ENCODE measurements at places on chromosomes 5 and 9.
A peak's percentile ranks its signal among the peaks of the same experiment; 100 is the strongest.

DNA sequence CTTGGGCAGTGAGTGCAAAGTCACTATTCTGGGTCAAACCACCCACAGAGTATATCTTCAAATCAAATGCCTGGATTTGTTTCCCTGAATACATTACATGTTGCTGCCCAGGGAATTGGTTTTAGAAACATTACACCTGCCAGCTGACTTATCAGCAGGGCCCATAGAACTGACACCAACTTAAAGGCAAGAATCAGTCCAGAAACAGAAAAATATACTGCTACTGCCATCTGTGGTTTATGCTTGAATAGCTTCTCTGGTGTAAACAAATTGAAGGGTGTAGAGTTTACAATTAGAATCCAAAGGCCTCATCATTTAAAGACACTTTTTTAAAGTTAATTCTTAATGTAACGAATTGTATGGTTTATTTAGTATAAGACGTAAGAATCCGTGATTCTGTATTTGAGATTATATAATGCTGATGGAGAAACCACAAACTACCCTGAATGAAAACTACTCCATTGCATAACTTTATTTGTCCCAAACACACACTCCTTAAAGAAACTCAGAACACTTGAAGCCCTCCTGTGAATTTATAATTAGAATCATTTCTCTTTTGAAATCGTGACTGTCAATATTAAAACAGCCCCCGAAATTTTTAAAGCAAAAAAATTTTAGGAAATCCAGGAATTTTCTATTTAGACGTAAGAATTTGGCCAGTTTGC is 6.2 kb downstream of the NR6A1 start:
- no peak for DNase-seq

DNA sequence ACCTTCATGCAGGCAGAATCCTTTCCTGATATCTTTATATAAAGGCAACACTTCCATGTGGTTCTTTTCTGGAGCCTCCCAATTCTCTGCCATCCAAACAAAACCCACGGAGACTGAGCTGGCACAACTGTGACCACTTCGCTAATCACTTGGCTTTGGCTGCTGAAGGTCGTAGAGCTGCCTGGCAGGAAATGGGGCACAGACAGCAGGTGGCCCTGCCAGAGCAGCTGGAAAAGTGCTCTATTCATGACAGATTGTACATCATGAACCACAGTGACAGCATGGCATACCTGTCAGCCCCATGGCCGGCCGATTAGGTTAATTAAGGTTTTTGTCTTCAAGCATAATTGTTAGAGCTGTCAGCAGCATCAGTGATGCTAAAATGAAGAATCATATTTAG is 141.9 kb upstream of the ANKRD55 start:
- no peak for DNase-seq

GRCh38 chr5:169945831-169946261 is 34.4 kb downstream of the INSYN2B start:
- no peak for DNase-seq

GRCh38 chr9:138114501-138115245 is 237.1 kb downstream of the CACNA1B start:
- no peak for DNase-seq

DNA sequence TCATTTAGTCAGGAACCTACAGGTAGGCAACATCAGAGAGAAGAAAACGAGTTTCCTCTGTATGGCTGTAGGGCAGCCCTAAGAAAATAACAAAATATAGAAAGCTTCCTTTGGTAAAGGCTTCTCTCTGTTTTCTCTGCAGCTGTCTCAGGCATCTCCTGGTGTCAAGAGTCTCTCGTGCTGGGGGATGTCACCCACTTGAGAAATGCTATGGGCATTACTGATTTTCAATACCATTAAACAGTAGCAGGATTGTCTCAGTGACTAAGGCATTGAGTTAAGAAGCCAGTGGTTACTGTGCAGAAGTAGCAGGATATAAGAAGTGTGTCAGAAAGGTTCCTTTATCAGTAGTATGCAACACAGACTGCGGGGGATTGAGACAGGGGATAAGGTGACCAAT is 32.4 kb downstream of the LIFR start:
- DNase-seq: no peak

DNA sequence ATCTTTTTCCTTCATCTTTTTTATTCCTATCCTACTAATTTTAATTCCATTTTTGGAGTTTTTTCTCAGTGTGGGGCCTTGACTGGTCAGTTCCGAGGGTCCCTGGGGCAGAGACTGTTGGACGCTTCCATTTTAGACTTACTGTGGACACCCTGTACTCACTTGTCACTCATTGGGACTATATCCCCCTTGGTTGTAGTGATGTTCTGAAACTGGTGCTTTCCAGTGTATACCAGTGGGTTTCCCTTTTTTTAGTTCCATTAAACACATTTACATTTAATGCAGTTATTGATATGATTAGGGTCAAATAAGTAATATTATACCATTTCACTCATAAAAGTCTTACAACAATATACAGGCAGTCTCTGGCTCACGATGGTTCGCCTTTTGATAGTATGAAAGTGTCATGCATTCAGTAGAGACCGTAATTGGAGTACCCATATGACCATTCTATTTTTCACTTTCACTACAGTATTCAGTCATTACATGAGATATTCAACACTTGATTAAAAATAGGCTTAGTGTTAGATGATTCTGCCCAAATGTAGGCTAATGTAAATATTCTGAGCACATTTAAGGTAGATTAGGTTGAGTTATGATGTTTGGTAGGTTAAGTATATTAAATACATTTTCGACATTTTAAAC is 46.0 kb downstream of the CNOT6 start:
- peak; percentile 44 for DNase-seq

DNA sequence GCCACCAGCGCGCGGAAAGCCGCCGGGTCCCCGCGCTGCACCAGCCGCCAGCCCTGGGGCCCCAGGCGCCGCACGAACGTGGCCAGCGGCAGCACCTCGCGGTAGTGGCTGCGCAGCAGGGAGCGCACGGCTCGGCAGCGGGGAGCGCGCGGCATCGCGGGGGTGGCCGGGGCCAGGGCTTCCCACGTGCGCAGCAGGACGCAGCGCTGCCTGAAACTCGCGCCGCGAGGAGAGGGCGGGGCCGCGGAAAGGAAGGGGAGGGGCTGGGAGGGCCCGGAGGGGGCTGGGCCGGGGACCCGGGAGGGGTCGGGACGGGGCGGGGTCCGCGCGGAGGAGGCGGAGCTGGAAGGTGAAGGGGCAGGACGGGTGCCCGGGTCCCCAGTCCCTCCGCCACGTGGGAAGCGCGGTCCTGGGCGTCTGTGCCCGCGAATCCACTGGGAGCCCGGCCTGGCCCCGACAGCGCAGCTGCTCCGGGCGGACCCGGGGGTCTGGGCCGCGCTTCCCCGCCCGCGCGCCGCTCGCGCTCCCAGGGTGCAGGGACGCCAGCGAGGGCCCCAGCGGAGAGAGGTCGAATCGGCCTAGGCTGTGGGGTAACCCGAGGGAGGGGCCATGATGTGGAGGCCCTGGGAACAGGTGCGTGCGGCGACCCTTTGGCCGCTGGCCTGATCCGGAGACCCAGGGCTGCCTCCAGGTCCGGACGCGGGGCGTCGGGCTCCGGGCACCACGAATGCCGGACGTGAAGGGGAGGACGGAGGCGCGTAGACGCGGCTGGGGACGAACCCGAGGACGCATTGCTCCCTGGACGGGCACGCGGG is at the start of gene TERT:
TSS of gene TERT (minus strand) at position 234 of the 815 bp plus-strand sequence. CDS start at position 155, 79 bp downstream.
- DNase-seq: peak; percentile 94

DNA sequence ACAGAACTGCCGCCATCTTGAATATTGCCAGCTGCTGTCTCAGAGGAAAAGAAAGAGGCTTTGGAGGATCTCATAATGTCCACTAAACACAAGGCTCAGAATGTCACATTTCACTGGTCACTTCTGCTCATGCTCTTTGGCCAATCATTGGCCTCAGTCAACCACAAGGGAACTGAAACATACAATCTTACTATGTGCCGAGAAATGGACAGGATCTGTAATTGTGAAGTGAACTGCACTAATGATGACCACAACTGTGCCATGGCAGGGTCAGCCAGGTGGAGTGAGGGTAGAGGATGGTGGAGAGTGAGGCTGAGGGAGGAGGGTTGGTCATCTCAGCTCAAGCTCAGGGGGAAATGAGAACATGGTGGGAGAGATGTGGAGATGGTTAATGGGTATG is 32.8 kb downstream of the GDNF start:
- no peak for DNase-seq

GRCh38 chr5:58149345-58149744 is 310.5 kb downstream of the PLK2 start:
- DNase-seq: no peak

DNA sequence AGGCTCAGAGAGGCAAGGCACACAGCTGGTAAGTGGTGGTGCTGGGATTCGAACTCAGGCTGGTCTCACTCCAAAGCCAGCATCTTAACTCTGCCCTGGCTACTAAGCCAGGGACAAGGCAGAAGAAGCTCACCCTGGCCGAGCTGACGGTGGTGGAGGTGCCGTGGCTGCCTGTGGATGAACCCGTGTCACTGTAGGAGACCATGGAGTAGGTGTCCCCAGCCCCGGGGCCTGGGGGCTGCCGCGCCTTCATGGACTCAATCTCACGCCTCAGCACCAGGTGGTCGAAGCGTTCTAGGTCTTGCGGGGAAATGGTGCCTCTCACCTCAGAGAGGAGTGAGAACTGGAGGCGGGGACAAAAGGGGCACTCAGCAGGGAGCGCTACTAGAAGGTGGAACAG is 35.4 kb upstream of the AKNA start:
- no peak for DNase-seq

DNA sequence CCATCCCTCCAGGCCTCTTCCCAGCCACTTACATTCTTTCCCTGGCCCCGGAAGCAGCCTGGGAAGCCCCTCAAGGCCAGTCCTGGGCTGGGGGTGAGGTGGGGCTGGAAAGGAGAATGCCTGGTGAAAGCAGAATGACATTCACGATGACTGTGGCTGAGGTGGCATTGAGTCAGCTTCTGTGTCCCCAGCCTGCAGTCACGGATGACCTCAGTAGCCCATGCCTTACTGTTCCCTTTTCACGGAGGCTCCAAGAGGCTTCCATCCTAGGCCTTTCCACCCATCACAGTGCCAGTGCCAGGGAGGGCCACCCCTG is 2.7 kb downstream of the PRDM12 start:
- no peak for DNase-seq

- DNase-seq: no peak
Observed at GRCh38 chr5:123951582-123951977, 439.6 kb downstream of the CSNK1G3 start.

- no peak for DNase-seq
Observed at GRCh38 chr9:85392260-85392659, 349.5 kb downstream of the AGTPBP1 start.

DNA sequence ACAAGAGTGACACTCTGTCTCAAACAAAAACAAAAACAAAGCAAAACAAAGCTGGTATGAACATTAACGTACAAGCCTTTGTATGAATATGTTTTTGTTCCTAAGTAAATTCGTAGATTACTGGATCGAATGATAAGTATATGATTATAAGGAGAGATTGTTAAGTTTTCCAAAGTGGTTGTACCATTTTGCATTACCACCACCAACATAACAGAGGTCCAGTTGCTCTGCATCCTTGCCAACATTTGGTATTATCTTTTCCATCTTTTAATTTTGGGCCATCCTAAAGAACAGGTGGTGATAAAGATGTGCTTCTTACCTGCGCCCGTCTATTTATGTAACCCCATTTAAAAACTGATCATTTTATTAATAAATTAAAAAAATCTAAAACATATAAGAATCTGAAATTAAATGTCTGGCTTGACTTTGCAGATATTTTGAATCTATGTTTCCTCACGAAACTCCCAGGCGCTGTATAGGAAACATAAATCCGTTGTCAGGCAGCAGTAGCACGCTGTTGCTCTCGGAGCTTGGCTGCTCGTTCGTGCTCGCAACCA is 593 bp upstream of the NAA35 start:
- no peak for DNase-seq

GRCh38 chr9:72355153-72355552 is 9.9 kb downstream of the ZFAND5 start:
- DNase-seq: no peak

DNA sequence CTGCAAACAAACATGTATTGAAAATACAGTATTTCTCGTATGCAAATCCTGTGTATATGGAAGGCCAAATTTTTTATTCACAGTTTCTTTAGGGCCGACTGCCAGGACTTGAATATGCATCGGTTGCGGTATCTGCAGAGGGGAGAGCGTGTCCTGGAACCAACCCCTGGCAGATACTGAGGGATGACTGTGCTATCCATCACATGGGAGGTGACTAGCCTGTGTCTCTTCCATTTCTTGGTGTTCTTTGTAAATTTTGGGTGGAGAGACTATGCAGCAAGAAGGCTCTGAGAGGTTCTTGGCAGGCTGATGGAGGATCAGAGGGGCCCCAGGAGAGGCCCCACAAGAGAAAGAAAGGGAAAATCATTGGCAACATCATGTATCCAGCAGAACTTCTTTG is 384.3 kb downstream of the YTHDC2 start:
- no peak for DNase-seq

DNA sequence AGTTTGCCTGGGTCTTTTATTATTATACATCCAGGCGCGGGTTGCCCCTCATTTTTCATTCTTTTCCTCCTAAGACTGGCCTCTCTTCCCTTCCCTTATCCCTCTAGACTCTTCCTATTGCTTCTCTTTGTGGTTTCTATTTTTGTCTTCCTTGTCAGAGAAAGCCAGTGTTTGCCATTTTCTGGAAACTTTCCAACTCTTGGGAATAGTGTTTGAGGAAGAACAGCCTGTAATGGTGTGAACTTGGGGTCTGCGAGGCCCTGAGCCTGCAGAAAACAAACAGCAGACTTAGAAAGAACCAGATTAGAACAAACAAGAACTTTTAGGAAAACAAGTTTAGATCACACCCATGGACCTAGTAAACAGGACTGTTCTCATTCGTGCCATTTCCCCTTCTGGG is 15.5 kb downstream of the PRKACG start:
- no peak for DNase-seq

DNA sequence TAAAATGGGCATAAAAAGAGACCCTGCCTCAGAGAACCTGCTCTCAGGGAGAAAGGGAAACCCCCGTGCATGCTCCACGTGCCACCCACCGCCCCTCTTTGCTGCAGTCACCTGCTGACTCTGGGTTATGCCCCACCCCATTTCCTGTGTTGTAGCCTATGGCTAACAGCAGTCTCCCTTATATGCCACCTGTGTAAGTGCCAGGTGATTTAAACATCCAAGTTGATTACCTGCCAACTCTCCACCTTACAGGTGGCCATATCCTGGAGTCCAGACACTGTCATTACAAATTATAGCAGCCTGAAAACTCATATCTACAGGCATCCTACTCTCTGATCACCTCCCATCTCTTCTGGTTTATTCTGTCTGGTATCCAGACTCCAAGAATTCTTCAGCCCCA is 242.6 kb downstream of the HSPA4 start:
- no peak for DNase-seq

- no peak for DNase-seq
Observed at GRCh38 chr9:112860451-112860850, 30.2 kb downstream of the SLC46A2 start.

DNA sequence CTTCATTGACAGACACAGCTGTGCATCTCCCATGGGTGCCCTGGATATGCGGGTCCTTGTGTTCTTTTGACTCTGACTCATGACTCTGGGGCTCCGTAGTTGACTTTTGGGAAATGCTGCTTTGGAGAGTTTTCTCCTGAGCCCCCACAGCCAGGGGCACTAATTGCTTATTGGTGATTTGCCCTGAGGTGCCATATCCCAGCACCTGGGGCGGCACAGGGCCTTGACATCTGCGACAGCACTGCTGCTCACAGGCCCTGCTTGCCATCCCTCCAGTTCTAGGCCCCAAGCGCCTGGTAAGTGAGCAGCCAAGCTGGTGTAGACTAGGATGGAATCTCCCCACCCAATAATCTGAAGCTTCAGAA is 75.1 kb downstream of the AMBP start:
- DNase-seq: no peak

- DNase-seq: peak; percentile 52
Observed at GRCh38 chr9:105385381-105385985, 62.4 kb upstream of the FSD1L start.

All from activated CD4-positive, alpha-beta T cell treated with anti-CD3 and anti-CD28 coated beads, Interleukin-2, Interleukin-6, amounts not matched to agents 100 ng/mL and 50 ng/mL, durations not matched to agents 16 hours and 8 hours (primary cell).